ENCODE measurements at places on chromosomes 3 and 15.

GRCh38 chr3:77489216-77489615 is 449.3 kb downstream of the ROBO2 start:
- DNase-seq, result no peak

DNA sequence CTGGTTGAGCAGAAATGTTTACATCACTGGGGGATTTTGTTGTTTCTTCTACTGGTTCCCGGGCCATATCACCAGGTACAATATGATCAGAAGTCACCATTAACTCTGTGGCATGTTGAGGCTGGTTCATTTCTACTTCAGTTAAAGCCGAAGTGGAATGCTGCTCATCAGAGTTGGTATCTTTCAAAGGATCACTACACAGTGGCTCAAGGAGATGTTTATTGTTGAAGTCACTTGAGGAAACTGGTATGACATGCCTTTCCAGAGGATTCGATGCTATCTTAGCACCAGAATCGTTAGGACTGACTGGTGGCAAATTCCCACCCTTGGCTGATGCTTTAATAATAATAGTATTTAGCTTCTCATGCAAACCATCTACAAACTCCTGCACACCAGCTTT is 49.9 kb downstream of the TASOR start:
- no peak for DNase-seq

- no peak for DNase-seq
Measured at GRCh38 chr3:191290311-191291025, 38.7 kb upstream of the CCDC50 start.

GRCh38 chr3:128496602-128497304 is 3.8 kb upstream of the GATA2 start:
- no peak for DNase-seq

GRCh38 chr3:33081812-33082211 is 15.1 kb downstream of the GLB1 start:
- no peak for DNase-seq

DNA sequence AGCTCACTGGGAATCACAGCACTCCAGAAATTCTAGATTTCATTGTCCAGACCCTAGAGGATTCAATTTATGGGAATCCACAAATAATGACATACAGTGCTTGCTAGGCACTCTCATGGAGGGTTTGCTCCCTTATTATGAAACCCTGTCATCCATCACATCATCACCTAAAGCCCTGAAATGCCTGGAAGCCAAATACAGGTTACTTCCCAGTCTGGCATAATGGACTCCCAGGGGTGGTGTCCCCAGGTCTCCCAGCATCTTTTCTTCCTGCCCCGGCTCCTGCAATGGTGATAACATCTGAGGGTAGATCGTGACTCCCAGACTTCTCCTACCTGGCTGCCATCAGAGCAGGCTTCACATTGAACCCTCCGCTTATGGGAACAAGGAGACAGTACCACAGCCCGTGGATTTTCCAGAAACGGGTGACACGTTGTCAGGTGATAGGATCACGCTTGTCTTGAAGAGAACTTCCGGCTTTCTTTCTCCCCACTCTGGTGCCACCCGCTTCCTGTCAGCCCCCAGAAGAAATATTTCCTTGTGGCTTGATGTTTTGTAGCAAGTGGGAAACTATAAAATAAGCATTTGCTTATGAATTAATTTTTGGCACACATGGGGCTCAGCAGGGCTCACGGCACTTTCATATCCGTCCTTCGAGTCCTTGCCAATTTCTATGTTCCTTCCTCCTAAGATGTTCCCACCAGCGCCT is 238.7 kb upstream of the BHLHE40 start:
- no peak for DNase-seq

GRCh38 chr3:143090486-143090885 is 29.1 kb upstream of the CHST2 start:
- no peak for DNase-seq

DNA sequence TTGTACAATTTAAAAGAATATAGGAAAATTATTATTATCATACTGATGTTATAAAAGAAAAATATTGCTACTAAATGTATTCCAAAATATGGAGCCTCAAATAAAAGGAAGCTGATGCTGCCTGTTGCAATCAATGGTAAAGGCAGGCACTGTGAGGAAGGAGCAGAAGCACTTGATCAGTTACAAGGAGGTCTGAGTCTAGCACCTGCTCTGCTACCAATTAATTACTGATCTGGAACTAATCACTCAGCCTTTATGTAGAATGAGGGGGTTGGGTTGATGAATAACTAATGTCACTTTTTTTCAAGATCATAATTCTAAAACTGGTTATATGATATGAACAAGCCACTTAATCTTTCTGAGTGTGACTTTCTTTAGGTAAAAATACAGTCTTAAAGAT is 5.5 kb downstream of the ADGRG7 start:
- DNase-seq, result no peak

GRCh38 chr3:8359133-8359532 is 142.5 kb upstream of the LMCD1 start:
- no peak for DNase-seq

- DNase-seq, result no peak
Measured at GRCh38 chr15:101648356-101648755, 3.8 kb downstream of the TM2D3 start.

DNA sequence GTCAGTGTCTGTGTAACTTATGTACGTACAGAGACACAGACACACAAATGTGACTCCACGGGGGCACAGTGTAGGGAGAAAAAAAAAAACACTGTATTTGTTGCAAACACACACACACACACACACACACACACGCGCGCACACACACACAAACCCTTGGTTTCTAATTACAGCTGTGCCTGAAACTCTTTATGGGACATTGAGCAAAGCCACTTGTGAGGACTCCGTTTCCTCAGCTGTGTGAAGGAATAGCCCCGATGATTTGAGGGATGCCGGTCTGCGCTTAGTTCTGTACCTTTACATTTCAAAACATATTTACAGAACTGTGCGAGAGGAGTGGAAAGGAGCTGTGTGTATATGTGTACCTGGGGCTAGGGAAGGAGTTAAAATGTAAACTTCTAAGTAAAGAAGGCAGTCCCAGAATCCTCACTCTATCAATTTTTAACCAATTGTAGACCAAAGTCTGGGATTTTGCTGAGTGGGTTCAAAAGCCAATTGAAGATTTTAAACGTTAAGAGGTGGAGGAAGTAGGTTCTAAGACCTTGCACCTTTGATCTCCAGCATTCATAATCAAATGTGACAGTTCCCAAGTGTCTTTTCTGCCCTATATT is 5.3 kb upstream of the BCL6 start:
- DNase-seq, result no peak

- DNase-seq, result peak; percentile 46
Measured at GRCh38 chr3:16509721-16510619, 3.5 kb downstream of the RFTN1 start.

- no peak for DNase-seq
Measured at GRCh38 chr15:37595426-37595970, 338.9 kb upstream of the TMCO5A start.

- DNase-seq, result no peak
Measured at GRCh38 chr3:66998904-66999235, 763 bp downstream of the KBTBD8 start.

- DNase-seq, result no peak
Measured at GRCh38 chr15:74724570-74725224, 631 bp downstream of the CYP1A1 start.

GRCh38 chr3:154040283-154040682 is 80.9 kb upstream of the ARHGEF26 start:
- DNase-seq, result no peak

- DNase-seq, result no peak
Measured at GRCh38 chr15:81394603-81395002, 20.6 kb upstream of the TMC3 start.

GRCh38 chr3:146894406-146894805 is 289.3 kb upstream of the PLSCR5 start:
- no peak for DNase-seq

- DNase-seq, result no peak
Measured at GRCh38 chr3:28940530-28940929, 340.3 kb upstream of the RBMS3 start.

DNA sequence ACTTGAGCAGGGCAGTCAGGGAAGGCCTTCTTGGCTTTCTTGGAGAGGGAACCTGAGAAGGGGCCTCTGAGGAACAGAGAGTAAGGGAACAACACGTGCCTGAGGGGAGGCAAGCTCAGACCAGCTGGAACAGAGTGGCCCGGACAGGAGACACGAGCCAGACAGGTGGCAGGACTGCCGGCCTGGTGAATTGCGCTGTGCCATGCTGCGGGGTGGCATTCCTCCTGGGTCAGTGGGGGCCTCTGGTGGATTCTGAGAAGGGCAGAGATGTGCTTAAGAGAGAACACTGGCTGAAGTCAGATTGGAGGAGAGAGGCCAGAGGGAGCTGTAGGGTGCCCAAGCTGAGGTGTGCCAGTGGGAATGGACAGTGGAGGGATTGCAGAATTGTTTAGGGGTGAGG is 4.9 kb downstream of the CHAC1 start:
- no peak for DNase-seq
